ENCODE measurements at places on chromosomes 2 and 18.

DNA sequence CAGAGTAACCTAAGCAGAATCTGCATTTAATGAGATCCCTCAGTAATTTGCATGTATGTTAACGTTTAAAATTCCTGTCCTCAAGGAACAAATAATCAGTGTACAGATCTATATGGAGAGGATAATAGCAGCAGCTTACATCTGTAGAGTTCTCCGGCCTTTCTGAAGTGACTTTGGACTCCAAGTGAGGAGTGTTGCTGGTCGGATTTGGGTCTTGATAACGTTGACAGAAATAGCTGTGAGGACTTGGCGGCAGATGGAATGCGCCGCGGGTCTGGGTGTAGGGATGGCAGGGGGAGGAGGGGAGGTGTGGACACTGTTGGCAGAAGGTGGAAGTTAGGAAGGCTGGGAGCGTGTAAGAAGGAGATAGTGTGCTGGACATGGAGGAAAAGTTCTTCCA, 170.9 kb upstream of the GATA6 start:
- no peak for DNase-seq

DNA sequence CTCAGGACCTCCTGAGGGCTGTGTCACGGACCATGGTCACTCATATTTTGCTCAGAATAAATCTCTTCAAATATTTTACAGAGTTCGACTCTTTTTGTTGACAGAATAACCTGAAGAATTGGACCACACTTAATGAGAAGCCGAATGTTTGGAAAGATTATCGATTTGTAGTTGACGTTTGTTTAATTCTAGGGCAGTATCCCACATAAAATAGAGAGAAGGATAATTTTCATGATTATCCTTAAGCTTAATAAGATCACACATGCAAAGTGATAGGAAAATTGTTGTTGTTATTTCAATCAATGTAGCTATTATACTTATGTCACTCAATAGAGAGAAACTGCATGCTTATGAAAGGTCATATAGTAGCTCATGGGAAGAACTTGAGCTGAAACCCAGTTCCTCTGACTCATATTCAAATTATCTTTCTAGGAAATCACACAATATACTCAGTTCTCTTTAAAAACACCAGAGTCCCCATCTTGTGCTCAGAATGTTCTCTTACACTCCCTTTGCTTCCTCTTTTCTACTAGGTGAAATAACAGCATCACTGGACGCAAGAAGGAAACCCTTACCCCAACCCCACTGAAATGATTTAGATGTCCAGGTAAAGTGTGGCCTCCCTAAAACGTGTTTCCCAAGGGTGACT, 982.1 kb downstream of the TSN start:
- DNase-seq: no peak

GRCh38 chr2:28621172-28622100, 125.6 kb downstream of the PLB1 start:
- peak; percentile 62 for DNase-seq

- no peak for DNase-seq
Measured at GRCh38 chr18:48038636-48039035, 108.2 kb upstream of the SMAD2 start.

GRCh38 chr2:56130463-56131070, 53.2 kb upstream of the CCDC85A start:
- DNase-seq: no peak

DNA sequence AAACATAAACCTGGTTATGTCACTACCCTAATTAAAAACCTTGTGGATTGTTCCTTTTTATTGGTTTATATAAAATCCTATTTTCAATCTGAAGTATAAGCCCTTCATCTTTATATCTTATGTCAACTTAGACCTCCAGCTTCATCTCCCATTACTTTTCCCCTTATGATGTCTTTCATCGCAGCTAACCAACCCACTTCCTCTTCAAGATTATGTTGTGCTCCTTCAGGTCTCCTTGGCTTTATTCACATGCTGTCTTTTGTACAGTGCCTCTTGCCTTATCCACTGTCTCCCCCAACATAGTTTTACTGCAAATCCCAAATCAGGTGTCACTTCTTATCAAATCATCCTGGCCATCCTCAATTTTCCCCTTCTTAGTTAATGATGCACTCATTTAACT, 25.9 kb downstream of the MBD5 start:
- no peak for DNase-seq

- no peak for DNase-seq
Measured at GRCh38 chr2:128320192-128320905, 1.7 kb upstream of the HS6ST1 start.
